ENCODE measurements at places on chromosomes 2 and 18. TPM values are rescaled to one million over a fixed set of nuclear protein-coding genes. Genes with fewer than 3 reads are reported as not detected.
A peak's percentile ranks its signal among the peaks of the same experiment; 100 is the strongest.

GRCh38 chr2:142285480-142285879 lies 154.7 kb upstream of the LRP1B start:
- DNase-seq = no peak

GRCh38 chr18:30787410-30787809 lies 255.1 kb downstream of the DSC3 start:
- no peak for DNase-seq

DNA sequence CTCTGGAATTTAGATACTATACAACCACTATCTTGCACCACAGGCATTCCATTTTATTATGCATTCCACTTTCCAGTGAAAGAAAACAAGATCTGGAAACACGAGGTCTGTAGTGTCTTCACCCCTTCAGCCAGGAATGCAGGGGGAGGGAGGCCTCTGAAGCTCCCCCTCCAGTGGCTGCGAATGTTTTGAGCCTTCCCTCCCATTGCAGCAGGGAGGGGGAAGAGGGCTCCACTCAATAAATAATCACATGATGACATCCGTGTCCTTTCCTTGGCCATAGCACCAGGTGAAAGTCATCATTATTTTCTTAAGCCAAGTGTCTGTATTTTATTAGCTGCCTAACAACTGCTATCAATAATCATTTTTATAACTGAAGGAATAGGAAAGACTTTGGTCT lies 38.6 kb downstream of the ALPK2 start:
- no peak for DNase-seq

- no peak for DNase-seq
These were observed 1.1 kb downstream of the PNKD start for GRCh38 chr2:218271487-218271797.

DNA sequence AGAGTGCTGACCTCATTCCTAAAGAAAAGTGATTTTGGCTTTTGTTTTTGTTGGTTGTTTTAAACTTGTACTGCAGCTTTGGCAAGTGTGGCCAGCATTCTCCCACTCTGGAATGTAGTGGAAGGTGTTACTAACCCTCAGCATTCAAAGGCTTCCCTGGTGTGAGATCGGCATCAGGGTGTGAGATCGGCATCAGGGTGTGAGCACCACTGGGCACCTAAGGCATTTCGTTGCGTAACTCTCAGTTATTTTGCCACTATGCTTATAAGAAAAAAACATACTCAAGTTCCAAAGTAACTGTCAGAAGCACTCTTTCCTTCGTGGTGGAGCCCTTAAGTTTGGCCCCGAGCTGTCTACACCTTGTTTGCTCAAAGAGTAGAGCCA lies 1.7 kb downstream of the CYBRD1 start:
- DNase-seq = no peak

- no peak for DNase-seq
These were observed 168.0 kb downstream of the RPIA start for GRCh38 chr2:88859461-88859860.

- DNase-seq = peak; percentile 23
These were observed 76.7 kb downstream of the MERTK start for GRCh38 chr2:111975053-111975552.

- no peak for DNase-seq
These were observed 111.2 kb downstream of the CLIP4 start for GRCh38 chr2:29226375-29226774.

DNA sequence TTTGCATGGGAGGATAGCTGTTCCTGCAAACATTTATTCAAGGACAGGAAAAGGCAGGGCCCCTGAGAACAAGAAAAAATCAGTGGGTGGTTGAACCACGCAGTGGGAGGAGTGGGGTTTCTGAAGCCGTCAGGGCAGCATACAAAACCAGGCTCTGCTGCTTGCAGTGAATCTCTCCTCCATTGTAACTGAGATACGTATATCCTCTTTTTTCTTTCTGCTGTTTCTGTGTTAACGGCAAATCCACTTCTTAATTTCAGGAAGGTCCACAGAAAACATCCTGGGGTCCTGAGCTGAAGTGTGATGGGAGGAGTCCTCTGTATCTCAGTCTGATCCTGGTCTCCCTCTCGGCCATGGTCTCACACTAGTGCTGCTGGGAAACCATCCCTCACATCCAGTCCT lies 27.2 kb upstream of the KCNF1 start:
- no peak for DNase-seq

DNA sequence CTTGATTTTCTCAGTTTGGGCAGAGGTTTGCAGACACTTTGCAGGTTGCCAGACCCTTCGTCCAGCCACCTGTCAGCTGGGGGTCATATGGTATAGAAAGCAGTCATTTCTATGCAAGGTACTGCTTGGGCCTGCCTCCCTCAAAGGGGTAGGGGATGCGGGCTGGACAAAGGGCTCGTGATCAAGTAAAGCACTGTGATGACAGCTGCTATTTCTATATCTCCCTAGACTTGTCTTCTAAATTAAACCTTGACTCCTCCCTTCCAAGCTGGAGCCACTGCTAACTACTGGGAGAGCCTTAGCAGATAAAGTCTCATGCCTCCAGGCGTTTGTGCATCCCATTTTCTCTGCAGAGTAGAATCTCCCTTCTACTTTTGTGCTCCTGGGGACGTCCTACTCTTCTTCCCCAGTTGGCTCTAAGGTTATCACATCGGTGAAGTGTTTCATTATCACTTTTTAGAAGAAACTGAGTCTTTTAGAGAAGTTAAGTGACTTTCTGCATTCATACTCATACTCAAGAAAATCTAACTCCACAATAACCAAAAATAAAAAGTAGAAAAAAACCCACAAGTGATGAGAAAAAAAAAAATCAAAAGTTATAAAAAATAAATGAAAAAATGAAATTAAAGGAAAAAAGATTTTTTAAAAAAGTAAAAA lies 710 bp upstream of the XRCC5 start:
- no peak for DNase-seq

GRCh38 chr2:45980161-45980865 lies 316.9 kb upstream of the EPAS1 start:
- DNase-seq = peak; percentile 24

- DNase-seq = no peak
These were observed 22.2 kb downstream of the XRCC5 start for GRCh38 chr2:216131175-216131926.

DNA sequence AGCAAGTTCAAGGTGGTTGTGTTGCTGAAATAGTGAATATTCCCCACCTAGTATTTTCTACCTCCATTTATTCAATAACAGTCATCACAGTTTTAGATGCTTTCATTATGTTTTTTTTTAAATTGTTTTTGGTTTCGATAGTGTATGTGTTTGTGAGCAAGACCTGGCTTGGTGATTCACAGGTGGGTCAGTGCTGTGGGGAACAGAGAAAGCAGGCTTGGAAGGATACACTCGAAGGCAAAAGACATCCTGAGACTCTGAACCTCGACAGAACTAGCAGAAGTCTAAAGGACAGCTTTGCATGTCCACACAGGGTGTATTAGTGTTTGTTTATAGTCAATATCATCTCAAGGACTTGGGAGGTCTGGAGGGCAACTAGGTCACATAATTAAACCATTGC lies 551.5 kb downstream of the RIT2 start:
- no peak for DNase-seq

DNA sequence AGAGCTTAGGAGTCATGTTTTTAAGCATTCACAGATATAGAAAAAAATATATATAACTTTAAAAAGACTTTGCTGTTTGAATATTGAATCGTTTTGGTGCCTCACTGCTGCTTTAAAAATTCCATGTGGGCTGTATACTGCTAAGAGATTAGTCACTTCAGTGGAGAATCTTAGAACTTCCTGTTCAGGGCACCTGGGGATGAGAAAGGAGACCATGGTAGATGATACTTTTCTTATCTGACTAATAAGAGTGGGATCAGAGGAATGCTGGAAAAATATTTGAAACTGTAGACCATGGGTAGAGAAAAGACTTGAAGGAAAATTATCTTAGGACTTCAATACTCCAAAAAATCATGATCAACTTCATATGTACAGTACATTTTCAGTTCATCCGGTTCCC lies 442.2 kb upstream of the SETBP1 start:
- DNase-seq = no peak

- DNase-seq = no peak
These were observed 649.1 kb downstream of the NYAP2 start for GRCh38 chr2:226048611-226049010.

GRCh38 chr2:8403876-8404275 lies 278.0 kb upstream of the ID2 start:
- DNase-seq = no peak

- no peak for DNase-seq
These were observed 40.0 kb downstream of the ASXL2 start for GRCh38 chr2:25838152-25838756.

DNA sequence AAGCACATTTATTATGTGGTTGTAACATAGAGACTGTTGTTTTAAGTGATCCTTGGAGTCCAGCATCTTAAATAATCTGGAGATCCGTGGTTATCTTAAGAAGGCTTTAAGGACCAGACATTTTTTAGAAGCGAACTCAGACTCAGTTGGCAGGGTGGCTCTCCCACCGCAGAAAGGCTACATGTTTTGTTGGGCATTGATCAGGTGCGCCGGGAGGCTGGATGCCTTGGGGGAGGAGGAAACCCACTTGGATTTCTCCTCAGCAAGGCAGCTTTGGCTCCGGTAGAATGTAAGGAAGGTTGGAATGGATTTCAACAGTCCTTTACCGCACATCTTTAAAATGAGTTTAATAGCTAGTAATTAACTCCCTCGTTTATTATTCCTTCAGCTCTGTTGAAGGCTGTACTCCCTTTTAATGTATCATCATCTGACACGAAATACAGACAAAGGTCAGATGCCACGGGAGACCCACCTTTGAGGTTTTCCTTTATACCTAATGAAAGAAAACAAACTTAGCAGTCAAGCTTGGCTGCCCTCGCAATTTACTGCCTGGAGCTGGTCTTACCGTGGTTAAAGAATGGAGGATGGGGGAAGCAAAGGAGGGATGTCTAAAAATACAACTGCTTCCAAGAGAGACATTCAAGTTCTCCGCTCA lies 1.2 kb downstream of the TMEM200C start:
- no peak for DNase-seq

DNA sequence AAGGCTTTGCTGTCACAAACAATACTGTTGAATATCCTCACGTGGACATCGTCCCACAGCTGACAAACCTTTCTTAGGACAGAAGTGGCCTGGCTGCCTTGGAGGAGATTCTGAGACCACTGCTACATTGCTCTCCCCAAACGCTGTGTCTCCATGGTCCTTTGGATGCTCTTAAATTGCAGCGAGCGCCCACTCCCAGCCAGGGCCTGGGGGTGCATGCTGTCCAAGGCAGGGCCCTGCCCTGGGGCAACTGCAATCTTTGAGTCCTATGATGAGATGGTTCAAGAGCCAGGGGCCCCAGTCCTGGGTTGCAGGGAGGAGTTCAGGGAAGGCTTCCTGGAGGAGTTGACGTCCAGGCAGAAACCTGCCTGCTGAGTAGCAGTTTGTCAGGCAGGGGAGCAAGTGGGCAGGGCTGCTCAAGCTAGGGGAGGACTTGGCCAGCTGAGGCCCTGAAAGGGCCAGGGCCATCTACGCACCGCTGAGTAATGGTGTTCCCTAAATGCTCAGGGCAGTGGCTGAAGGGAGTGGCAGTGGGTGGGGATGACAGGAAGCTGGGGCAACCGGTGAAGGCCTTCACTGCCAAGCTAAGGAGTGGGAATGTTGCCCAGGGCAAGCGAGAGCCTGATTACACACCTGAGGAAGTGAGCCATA lies 10.8 kb upstream of the SDC1 start:
- DNase-seq = peak; percentile 43

- DNase-seq = no peak
These were observed 414.6 kb downstream of the DLGAP1 start for GRCh38 chr18:4040391-4041092.

- DNase-seq = no peak
These were observed 34.9 kb downstream of the SUCLG1 start for GRCh38 chr2:84424152-84424551.

- no peak for DNase-seq
These were observed 1.6 kb downstream of the TSHZ1 start for GRCh38 chr18:75211953-75212750.

GRCh38 chr2:212441141-212441540 lies 97.5 kb downstream of the ERBB4 start:
- DNase-seq = no peak

DNA sequence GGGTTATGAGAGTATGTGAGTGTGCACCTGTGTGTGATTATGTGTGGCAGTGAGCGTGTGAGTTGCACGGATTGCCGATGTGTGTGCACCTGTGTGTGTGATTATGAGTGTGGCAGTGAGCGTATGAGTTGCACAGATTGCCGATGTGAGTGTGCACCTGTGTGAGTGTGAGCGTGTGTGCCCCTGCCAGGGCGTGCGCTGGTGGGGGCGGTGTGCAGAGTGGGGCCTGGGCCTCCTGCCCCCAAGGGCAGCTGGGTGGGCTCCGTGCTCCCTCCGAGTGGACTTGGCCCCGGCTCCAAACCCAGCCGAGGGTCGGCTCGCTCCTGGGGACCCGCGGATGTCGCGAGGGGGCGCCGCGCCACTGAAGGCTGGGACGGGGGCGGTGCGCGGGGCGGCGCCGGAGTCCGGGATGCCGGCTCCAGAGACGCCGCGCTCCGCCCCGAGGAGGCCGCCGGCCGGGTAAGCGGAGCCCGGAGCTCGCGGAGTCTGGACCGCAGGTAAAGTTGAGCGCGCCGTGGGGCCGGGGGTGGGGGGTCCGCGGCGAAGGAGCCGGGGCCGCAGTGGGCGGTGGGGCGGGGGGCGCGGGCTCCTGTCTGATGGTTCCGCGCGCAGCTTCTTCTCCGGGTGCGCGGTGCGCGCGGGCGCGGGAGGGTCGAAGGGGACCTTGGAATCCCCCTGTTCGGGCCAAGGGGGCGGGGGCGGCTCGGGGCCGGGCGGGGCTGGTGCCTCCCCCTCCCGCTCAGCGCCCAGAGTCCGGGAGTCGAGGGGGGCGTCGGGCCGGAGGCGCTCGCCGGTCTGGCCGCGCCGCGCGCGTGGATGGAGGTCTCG lies at the start of gene KCNG2:
Gene KCNG2, plus strand, starts transcription at position 421 of the 828 bp plus-strand sequence. CDS start 65,730 bp downstream, outside the sequence.
- no peak for DNase-seq

GRCh38 chr2:7725850-7726242 lies 808.6 kb downstream of the RNF144A start:
- DNase-seq = no peak

- no peak for DNase-seq
These were observed 116.8 kb upstream of the MEIS1 start for GRCh38 chr2:66318009-66318561.

GRCh38 chr2:181440344-181440743 lies 16.8 kb upstream of the ITGA4 start:
- DNase-seq = no peak

- DNase-seq = no peak
These were observed 51.0 kb downstream of the KIDINS220 start for GRCh38 chr2:8786463-8786862.

Gene CTNNA2
- 9.0 TPM for total RNA-seq

Gene NR4A2
- 1.4 TPM for total RNA-seq

Gene NT5C1B
- not detected for total RNA-seq

Gene DTNA
- 32.7 TPM for total RNA-seq

Gene SLC40A1
- total RNA-seq = not detected

Gene CTAGE1
- total RNA-seq = not detected

Gene COLEC12
- 2.3 TPM for total RNA-seq

Gene CD8A
- total RNA-seq = 0.39 TPM

Gene RAMP1
- total RNA-seq = 0.65 TPM

Gene OXER1
- 1.3 TPM for total RNA-seq

Gene REEP1
- total RNA-seq = 1.5 TPM

Gene VAMP5
- total RNA-seq = 4.7 TPM

Gene SESTD1
- total RNA-seq = 52.8 TPM

Gene PLGLB2
- not detected for total RNA-seq

Data from H1 (cell line).